ENCODE measurements at places on chromosomes 12 and 14. TPM values are rescaled to one million over a fixed set of nuclear protein-coding genes. Genes with fewer than 3 reads are reported as not detected.

The SLC6A12 gene
- 64.3 TPM for total RNA-seq

The KRT3 gene
- not detected for total RNA-seq

The TMEM179 gene
- not detected for total RNA-seq

The APOLD1 gene
- total RNA-seq, result 1.3 TPM

The BAG5 gene
- 11.4 TPM for total RNA-seq

The SLC38A4 gene
- total RNA-seq, result 182 TPM

The IL26 gene
- not detected for total RNA-seq

GRCh38 chr14:94388027-94388383, 397 bp downstream of the SERPINA1 start:
- no peak for DNase-seq
- H3K27me3 ChIP-seq, result no peaks in the 10 kb centered on the region
- H3K36me3 ChIP-seq, result peaks cover 28% of the 10 kb centered on the region
- H3K4me3 ChIP-seq, result peak overlapping the region; percentile 90

DNA sequence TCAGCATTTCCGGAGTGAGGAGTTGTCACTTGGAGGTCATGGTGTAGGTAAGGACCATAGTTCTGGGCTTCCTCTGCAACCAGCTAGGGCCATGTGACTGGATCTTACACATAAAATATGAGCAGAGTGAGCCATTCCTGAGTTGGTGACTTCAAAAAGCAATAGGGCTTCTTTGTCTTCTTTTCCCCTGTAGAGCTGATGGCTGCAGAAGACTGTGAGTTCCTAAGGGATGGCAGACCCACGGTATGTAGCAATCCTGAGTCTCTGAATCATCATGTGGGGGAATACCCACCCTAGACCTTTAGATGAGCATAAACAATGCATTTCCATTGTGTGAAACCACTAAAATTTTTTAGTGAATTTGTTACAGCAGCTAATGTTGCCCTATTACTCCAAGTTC, 151.1 kb upstream of the TBX3 start:
- H3K36me3 ChIP-seq, result no peaks in the 10 kb centered on the region
- no peak overlapping the region for H3K27ac ChIP-seq
- DNase-seq, result no peak

DNA sequence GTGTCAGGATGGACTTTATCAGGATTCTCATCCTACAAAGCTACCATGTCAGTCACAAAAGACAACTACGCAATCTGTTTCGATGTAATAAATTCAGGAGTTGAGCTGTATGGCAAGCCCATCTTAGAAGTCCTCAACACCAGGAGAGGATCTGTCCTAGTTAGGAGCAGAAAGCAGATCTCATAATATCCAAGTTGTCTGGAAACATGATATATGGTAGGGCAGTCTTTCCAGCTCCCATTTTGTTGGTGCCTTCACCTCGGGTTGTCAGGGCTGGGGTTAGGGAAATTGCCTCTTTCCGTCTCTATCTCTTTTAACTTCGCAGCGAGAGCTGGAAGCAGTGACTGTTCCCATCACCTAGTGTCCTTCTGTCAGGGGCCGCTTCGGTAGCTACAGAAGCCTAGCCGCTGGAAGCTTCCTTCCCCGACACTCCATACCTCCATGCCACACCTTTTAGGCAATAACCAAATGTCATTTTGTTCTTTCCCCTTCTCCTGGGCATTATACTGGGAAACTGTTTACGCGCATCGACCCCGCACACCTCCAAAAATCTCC, 1.4 kb downstream of the NIN start:
- H3K27me3 ChIP-seq, result no peaks in the 10 kb centered on the region
- no peak overlapping the region for H3K27ac ChIP-seq
- no peaks in the 10 kb centered on the region for H3K36me3 ChIP-seq
- no peak for DNase-seq
- H3K4me1 ChIP-seq, result peaks cover 10% of the 10 kb centered on the region
- H3K4me3 ChIP-seq, result peak overlapping the region; percentile 77

- H3K36me3 ChIP-seq, result no peaks in the 10 kb centered on the region
- H3K27me3 ChIP-seq, result no peaks in the 10 kb centered on the region
- DNase-seq, result peak; percentile 91
- peak within 1 kb of the TSS; percentile 100 for H3K4me3 ChIP-seq
- H3K27ac ChIP-seq, result peak within 1 kb of the TSS; percentile 79
Measured at GRCh38 chr14:21024585-21025370, at the start of gene NDRG2. TSS of gene NDRG2 (minus strand) at chr14:21025061. CDS start at chr14:21023315, 1,746 bp downstream.

- H3K27ac ChIP-seq, result no peak overlapping the region
- no peaks in the 10 kb centered on the region for H3K36me3 ChIP-seq
- H3K27me3 ChIP-seq, result no peaks in the 10 kb centered on the region
- no peak overlapping the region for H3K4me3 ChIP-seq
- H3K4me1 ChIP-seq, result no peaks in the 10 kb centered on the region
- DNase-seq, result no peak
Measured at GRCh38 chr14:61499991-61500390, 178.6 kb downstream of the PRKCH start.

DNA sequence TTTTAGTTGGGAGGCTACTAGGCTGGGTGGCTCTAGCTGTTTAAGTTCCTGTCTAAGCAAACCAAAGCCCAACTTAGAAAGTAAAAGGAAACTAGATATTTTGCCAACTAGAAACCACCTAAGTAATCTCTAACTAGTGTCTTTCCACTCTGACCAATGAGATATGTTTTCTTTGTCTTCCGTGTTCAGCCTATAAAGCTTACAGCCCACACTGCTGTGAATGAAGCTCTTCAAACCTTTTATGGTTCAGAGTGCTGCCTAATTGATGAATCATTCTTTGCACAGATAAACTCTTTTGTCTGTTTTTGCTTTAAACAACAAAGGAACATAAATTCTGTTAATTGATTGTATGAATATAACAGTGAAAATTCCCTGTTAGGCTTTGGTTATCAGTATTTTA, 66.1 kb downstream of the FUT8 start:
- H3K27ac ChIP-seq, result no peak overlapping the region
- DNase-seq, result no peak
- no peaks in the 10 kb centered on the region for H3K36me3 ChIP-seq
- H3K27me3 ChIP-seq, result no peaks in the 10 kb centered on the region

DNA sequence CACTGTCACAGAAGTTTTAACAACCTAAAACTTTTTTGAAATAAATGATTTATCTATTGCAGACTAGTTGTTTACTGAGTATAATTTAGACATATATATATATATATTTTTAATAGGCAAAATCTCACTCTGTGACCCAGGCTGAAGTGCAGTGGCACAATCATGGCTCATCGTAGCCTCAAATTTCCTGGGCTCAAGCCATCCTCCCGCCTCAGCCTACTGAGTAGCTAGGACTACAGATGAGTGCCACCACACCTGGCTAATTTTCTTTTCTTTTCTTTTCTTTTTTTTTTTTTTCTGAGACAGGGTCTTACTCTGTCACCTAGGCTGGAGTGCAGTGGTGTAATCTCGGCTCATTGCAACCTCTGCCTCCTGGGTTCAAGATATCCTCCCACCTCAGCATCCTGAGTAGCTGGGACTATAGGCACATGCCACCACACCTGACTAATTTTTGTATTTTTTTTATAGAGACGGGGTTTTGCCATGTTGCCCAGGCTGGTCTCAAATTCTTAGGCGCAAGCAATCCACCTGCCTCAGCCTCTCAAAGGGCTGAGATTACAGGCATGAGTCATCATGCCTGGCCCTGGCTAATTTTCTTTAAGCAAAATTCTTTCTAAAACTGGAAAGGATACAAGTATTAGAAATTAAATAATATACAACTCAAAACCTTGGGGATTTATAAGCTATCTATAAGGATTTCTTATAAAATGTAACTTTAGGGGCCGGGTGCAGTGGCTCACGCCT, 23.1 kb downstream of the EEA1 start:
- no peak overlapping the region for H3K4me3 ChIP-seq
- no peaks in the 10 kb centered on the region for H3K4me1 ChIP-seq
- no peaks in the 10 kb centered on the region for H3K36me3 ChIP-seq
- H3K27me3 ChIP-seq, result no peaks in the 10 kb centered on the region
- DNase-seq, result no peak

DNA sequence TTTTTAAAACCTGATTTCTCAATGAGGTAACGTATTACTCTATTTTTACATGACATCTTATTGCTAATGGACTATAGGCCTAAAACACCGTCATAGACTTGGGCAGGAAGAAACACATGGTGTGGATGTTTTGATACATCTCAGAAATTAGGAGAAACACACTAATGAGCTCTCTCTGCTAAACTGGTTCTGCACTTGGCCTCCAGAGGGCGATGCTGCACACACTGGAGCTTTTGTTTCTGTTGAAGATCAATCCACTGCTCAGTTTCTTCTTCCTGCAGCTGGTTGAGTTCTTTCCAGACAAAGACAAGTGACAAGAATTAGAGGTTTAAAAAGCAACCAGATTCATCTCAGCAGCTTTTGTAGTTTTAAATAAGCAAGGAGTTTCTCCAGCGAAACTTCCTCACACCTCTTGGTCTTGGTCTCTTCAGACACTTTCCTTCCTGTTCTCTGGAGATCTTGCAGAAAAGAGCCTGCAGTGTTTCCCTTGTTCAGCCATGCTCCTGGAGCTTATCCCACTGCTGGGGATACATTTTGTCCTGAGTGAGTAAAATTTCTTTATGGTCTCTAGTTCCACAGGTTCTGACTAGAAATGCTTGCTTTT, 178.5 kb upstream of the OR4E1 start:
- no peak overlapping the region for H3K4me3 ChIP-seq
- H3K27me3 ChIP-seq, result peaks cover 4% of the 10 kb centered on the region
- DNase-seq, result peak; percentile 36
- no peaks in the 10 kb centered on the region for H3K36me3 ChIP-seq

GRCh38 chr14:24430143-24430681, 458 bp downstream of the KHNYN start:
- H3K4me1 ChIP-seq, result peaks cover 51% of the 10 kb centered on the region
- H3K27ac ChIP-seq, result peak overlapping the region; percentile 99

GRCh38 chr12:22539055-22539454, 5.3 kb downstream of the C2CD5 start:
- H3K4me3 ChIP-seq, result no peak overlapping the region
- H3K36me3 ChIP-seq, result peaks cover 5% of the 10 kb centered on the region
- DNase-seq, result no peak
- H3K4me1 ChIP-seq, result peaks cover 21% of the 10 kb centered on the region
- no peak overlapping the region for H3K27ac ChIP-seq
- no peaks in the 10 kb centered on the region for H3K27me3 ChIP-seq

DNA sequence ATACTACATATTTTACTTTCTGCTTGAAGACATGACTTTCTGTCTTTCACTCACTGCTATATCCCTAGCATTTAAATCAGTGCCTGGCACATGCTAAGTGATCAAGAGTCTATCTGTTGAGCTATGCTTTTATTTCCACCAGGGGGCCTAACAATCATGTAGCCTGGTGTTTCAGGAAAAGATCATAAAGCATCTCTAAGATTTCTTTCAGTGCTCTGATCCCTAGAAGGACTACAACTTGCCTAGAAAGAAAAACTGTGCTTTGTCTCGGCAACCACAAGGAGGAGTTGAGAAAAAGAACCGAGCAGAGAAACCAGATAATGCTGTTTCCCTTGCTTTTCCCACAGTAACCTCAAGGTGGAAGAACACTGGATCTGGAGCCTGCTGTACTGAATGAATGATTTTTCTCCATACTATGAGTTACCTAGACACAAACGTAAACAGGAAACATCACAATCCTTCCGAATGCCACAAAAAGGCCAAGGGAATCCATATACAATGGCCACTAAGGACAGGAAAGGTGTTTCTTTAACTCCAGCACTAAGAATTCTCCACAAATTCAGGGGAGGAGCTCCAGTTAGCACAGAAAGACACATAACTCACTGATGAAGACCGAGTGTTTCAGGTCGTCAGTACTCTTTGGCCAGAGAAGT, 1.2 kb downstream of the CRY1 start:
- H3K4me1 ChIP-seq, result no peaks in the 10 kb centered on the region
- H3K27me3 ChIP-seq, result no peaks in the 10 kb centered on the region
- peak overlapping the region; percentile 96 for H3K4me3 ChIP-seq
- no peaks in the 10 kb centered on the region for H3K36me3 ChIP-seq

GRCh38 chr12:6205761-6206160, 5.6 kb downstream of the CD9 start:
- no peak overlapping the region for H3K27ac ChIP-seq
- no peaks in the 10 kb centered on the region for H3K4me1 ChIP-seq
- H3K27me3 ChIP-seq, result no peaks in the 10 kb centered on the region

- H3K27me3 ChIP-seq, result no peaks in the 10 kb centered on the region
- H3K36me3 ChIP-seq, result no peaks in the 10 kb centered on the region
- H3K27ac ChIP-seq, result no peak overlapping the region
- H3K4me1 ChIP-seq, result no peaks in the 10 kb centered on the region
- no peak for DNase-seq
Measured at GRCh38 chr14:42508209-42508946, 901.7 kb downstream of the LRFN5 start.

- H3K36me3 ChIP-seq, result no peaks in the 10 kb centered on the region
- H3K27ac ChIP-seq, result no peak overlapping the region
- no peak for DNase-seq
- H3K4me1 ChIP-seq, result no peaks in the 10 kb centered on the region
- no peaks in the 10 kb centered on the region for H3K27me3 ChIP-seq
Measured at GRCh38 chr14:101442451-101442850, 118.8 kb upstream of the DIO3 start.
